ENCODE measurements at places on chromosomes 1 and 21.

DNA sequence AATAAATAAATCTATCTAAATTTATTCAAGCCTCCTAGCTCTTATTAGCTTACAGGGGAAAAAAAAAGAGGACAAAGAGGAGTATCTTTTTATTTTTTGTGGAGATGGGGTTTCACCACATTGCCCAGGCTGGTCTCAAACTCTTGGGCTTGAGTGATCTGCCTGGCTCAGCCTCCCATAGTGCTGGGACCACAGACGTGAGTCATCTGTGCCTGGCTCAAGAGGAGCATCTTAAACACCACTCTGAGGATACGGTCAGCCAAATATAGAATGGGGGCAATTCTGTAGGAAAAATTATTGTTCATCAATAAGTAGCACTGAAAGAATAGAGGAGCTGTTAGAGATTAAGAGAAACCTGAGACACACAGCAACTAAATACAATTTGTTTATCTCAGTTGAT, 24.1 kb downstream of the SLC45A3 start:
- no peak for DNase-seq

GRCh38 chr1:227169343-227169742, 148.9 kb downstream of the CDC42BPA start:
- no peak for DNase-seq

DNA sequence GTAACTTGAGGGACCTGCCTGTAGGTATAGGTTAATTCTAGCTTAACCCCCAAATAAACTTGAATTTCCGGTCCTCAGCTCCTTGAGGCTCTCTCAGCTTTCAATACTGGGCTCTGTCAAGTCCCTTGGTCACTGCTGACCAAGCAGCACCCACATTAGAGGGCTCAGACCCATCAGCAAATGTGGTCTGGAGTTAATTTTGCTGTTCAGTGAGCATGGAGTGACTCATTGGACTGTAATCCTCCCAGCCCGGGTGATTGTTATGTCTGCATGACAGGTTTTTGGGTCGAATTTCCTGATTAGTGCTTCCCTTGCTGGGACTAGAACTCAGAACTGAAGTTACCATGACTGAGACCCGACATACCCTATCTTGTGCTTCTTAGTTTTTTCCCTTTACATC, 130.6 kb downstream of the URB2 start:
- no peak for DNase-seq

- no peak for DNase-seq
Measured at GRCh38 chr1:23627069-23627735, 64.4 kb upstream of the RPL11 start.

DNA sequence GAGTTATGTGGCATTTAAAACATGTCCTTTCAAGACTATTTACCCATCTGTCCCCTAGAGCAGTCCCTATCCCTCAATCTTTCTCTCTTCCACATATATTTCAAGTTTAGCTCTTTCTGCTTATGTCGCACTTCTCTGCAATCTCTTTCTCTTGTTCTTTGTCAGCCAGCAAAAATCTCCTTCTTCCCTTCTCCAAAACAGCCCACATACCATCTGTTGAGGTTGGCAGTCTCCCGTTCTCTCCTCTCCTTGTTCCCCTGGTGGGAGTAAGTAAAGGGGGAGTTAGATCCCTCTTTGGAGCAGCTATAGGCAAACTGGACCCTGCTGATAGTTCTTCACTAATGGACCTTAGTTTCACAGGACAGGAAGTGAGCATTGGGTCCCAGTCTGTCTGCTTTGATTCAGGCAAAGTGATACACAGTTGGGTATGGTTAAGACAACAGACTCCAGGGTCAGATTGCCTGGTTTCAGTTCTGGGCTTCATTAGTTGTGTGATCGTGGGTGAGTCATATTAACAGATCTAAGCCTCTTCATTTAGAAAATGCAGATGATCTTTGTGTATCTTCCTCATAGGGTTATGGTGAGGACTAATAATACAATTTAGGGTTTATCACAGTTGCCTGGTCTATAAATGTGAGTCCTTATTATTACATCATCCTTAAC, 19.7 kb downstream of the BRINP2 start:
- no peak for DNase-seq

- DNase-seq = no peak
Measured at GRCh38 chr1:38076455-38076854, 29.9 kb upstream of the POU3F1 start.

- no peak for DNase-seq
Measured at GRCh38 chr1:232912845-232913580, 37.4 kb upstream of the NTPCR start.

GRCh38 chr1:206734499-206735142, 36.0 kb upstream of the IL19 start:
- peak; percentile 74 for DNase-seq

DNA sequence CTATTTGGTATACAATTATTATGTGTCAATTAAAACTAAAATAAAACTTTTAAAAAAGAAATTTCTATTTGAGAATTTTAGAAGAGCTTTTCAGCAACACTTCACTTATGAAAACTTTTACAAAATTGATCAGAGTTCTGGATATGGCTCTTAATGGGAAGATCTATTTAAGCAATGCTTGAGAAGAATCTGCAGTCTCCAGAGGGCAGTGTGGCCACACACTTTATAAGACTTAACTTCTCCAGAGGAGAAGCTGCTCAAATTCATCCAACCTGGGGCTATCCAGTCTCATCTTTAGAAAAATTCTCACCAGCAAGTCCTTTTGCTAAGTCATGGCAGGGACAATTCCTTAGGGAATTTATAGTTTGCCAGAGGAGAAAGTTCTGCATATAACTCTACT, 25.2 kb upstream of the AGO1 start:
- DNase-seq = no peak

Data from activated CD8-positive, alpha-beta T cell treated with anti-CD3 and anti-CD28 coated beads, Interleukin-2, amount 10 ng/mL, durations not matched to agents 7 days and 5 days (primary cell).